ENCODE measurements at places on chromosomes 4 and X.

DNA sequence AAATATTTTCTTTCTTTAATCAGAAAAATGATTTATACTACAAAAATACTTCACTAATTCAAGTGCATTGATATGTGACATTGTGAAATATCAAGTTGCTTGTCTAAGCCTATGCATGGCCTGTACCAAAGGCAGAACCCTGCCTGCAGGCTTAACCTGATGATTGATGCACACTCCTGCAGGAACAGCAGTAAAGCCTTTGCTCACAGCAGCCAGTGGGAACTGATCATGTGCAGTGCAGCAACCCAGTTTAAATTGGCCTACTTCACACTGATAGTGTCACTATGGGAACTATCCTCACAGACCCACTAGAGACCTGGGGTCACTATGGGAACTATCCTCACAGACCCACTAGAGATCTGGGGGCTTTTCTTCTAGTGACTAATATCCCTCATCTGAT lies 603.8 kb downstream of the RAPGEF2 start:
- DNase-seq: no peak

- peak; percentile 45 for DNase-seq
Observed at GRCh38 chrX:15497865-15498264, 2.7 kb upstream of the BMX start.

- DNase-seq: no peak
Observed at GRCh38 chr4:120753854-120754253, 168.7 kb downstream of the PRDM5 start.

DNA sequence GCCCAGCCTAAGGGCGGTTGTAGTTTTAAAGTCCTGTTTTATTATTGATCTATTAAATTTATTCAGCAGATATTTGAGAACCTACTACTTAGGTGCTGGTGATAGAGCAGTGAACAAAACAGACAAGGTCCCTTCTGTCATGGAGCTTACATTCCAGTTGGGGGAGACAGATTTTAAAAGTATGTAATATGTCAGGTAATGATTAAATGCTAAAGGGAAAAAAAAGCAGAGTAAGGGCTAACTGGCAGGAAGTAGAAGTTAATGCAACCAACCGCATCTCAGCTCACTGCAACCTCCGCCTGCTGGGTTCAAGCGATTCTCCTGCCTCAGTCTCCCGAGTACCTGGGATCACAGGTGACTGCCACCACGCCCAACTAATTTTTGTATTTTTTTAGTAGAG lies 7.8 kb upstream of the MCUB start:
- no peak for DNase-seq

DNA sequence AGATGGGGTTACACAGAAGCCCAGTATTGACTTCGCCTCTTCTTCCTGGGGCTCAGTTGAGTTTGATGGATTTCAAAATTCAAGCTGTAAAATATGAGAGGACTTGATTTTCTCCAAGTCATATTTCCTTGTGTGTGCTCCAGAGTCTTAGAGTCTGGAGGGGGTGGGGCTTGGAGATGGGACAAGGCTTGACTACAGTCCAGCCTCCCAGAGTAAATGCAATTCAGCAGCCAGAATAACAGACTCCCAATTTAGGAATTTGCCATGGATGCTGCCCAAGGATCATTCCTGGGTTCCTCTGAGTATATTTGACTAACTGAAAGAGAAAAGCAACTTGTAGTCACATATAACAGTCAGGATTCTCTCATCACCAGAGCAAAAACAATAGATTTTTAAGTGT lies 53.7 kb upstream of the RBPJ start:
- DNase-seq: no peak

GRCh38 chrX:5474282-5474681 lies 754.4 kb downstream of the NLGN4X start:
- DNase-seq: no peak

DNA sequence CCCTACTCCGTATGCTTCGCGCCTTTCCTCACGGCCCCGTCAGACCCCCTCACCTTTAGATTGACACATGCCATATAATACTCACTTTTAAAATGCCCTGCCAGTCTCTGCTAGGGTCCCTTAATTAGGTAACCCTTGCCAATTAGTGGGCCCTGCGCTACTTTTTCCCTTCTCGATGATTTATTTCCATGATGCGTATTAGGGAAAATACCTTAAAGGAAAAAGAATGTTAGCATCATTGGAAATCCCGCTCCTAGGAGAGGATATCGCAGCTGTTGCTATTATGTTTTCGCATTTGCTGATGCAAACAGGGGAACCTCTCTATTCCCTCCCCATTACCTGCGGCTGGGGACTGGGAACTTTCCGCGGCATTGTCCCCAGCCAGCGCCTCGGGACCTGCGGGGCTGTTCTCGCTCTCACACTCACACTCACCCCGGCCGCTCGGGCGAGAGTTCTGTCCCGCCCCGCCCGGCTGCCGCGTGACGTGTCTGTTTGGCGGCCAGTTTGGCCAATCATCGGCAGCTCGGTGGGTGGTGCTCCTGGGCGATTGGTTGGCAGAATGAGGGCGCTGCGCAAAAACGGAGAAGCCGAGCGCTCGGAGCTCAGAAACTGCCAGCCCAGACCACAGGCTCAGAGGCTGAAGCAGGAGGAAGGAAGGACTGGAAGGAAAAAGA lies at the start of gene PCDH10:
TSS of gene PCDH10 (plus strand) at position 605 of the 674 bp plus-strand sequence. CDS start 847 bp downstream, outside the sequence.
- DNase-seq: no peak

GRCh38 chrX:44903107-44903506 lies 30.1 kb downstream of the KDM6A start:
- DNase-seq: peak; percentile 45

DNA sequence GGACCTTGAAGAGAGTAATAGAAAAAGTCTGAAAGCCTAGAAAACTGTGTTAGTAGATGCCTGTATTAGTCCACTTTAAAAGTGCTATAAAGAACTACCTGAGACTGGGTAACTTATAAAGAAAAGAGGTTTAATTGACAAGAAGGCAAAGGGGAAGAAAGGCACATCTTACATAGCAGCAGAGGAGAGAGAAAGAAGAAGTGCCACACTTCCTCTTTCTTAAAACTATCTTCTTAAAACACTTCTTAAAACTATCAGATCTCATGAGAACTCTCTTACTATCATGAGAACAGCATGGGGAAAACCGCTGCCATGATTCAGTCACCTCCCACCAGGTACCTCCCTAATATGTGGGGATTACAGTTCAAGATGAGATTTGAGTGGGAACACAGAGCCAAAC lies 18.8 kb upstream of the COL25A1 start:
- DNase-seq: peak; percentile 21

GRCh38 chr4:1249148-1249730 lies 309 bp upstream of the CTBP1 start:
- DNase-seq: peak; percentile 94

DNA sequence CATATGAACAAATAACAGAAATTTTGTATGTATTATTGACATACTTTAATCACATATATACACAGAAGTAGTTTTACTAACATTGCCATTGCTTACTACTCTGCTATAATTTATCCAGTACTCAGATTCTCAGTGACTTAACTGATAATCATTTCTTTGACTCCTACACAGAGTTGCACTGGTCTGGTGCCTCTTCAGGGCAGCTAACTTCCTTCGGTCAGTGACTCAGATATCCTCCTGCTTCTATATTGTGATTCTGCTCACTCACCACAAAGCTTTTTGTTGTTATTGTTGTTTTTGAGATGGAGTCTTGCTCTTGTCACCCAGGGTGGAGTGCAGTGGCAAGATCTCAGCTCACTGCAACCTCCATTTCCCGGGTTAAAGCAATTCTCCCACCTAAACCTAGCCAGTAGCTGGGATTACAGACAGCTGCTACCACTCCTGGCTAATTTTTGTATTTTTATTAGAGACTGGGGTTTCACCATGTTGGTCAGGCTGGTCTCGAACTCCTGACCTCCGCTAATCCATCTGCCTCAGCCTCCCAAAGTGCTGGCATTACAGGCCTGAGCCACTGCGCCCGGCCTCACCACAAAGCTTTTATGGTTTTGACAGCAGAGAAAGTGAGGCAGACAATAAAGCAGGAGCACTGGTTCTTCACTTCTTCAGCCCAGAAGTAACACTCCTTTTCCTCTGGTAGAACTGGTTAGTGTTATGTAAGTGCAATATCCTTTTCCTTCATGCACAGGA lies 499.3 kb downstream of the EPHA5 start:
- DNase-seq: no peak

GRCh38 chr4:78613522-78614321 lies 62.2 kb downstream of the ANXA3 start:
- DNase-seq: peak; percentile 81

DNA sequence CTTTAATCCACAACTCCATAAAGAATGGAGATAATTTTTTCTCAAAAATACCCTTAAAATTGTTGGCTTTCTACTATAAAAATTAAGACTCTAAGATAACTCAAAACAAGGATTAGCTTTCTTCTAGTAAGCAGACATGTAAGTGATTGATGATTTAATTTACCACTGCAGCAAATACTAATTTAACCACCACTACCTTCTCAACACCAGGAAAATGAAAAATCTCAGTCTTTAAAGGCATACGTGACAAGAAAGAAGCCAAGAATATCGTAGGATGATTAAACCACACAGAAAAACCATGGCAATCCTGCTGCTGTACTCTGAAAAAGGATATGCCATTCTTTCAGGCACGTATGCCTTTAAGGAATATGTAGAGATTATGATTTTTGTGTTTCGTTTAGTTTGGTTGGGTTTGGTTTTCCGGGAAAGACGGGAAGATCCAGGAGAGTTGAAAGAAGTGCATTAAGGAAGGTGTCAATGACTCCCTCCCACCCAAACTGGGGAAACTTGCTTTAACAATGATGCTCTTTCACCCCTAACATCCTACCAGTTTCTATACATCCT lies 881 bp downstream of the LRCH2 start:
- DNase-seq: no peak

GRCh38 chrX:43880425-43880824 lies 1.8 kb downstream of the MAOB start:
- DNase-seq: no peak

GRCh38 chr4:9825049-9825448 lies 43.6 kb downstream of the DRD5 start:
- DNase-seq: peak; percentile 12

DNA sequence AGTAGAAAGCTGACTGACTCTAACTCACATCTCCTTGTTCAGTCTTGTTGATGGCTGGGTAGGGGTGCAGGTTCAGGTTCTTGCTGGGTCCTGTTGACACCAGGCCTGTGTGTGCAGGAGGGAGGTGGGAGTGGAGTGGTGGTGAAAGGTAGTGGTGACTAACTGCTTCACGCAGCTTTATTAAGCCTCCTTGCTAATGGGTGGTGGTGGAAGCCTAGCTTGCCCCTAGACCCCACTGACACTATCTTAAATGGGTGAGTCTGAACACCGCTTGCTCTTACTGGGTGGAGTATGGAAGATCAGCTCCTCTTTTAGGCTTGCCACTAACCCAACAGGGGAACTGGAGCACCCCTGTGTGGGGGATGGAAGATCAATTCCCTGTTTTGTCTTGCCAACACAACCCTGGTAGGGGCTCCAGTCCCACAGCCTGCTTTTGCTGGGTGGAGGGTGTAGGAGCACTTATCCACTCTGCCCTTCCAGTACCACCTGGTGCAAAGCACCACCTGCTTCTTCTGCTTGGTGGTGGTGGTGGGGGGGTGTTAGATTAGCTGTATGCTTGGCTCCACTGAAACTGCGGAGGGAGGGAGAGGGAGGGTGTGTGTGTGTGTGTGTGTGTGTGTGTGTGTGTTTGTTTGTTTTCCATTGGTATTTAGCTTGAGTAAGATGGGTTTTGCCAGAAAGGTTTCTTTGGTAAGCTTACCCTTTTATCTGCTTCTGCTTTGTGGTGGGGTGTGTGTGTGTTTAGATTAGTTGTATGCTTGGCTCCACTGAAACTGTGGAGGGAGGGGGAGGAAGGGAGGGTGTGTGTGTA lies 25.6 kb downstream of the KDM6A start:
- peak; percentile 57 for DNase-seq

DNA sequence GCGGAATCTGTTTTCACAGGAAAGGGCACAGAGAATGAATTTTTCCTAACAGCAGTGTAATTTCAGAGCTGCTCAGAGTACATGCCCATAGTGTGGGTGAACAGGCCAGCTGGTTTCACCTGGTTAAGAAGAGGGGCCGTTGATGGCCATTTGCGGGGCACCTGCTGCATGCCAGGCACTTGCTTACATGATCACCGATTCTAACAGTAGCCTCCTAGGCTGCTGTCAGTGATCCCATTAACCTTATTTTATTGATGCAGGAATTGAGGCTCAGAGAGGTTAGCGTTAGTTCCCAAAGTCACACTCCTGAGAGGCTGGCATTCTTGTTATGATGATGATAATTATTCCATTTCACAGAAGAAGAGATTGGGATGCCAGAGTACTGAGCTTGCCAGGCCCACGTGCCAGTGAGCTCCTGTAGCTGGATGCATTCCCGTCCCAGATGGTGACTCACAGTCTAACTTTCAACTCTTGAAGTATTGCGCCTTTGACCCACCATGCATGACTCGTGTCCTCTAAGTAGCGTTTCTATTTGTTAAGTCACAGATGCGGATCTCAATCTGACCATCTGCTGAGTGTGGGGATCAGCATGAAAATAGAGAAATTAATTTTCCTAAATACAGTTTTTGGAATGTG lies 76.5 kb downstream of the PSAPL1 start:
- DNase-seq: no peak

GRCh38 chr4:172055498-172055897 lies 242.3 kb downstream of the GALNTL6 start:
- no peak for DNase-seq

- no peak for DNase-seq
Observed at GRCh38 chrX:40154250-40154852, 56.6 kb upstream of the BCOR start.

DNA sequence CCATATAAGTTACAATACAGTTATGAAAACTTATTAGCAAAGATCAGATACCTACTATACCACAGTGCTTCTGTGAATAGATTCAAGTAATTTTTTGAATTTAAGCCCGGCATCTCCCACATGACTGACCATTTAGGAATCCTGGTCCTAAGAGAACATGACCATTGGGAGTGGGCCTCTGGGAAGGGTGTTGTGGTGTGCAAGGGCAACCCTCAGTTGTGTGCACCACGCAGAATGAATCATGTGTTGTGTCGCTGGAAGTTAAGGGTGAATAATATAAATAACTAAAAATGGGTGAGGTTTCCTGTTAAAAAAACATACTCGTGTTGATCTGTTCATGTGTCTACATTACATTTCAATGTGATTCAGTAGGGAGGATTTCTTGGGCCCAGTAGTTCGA lies 15.5 kb downstream of the CPE start:
- DNase-seq: no peak
